Articular chondrocyte of knee joint (primary cell): ENCODE measurements at places on chromosomes 1 and 21. TPM values are rescaled to one million over a fixed set of nuclear protein-coding genes. Genes with fewer than 3 reads are reported as not detected.

OR10Z1 gene
- not detected in 2 replicates for total RNA-seq

LCE3D gene
- total RNA-seq: not detected in 2 replicates

RCAN1 gene
- 192 and 248 TPM in 2 replicates for total RNA-seq

C2CD4D gene
- not detected in 2 replicates for total RNA-seq

MYOG gene
- not detected in 2 replicates for total RNA-seq

FBLIM1 gene
- total RNA-seq: 26.7 and 29.4 TPM in 2 replicates

ECM1 gene
- total RNA-seq: 23.8 and 29.9 TPM in 2 replicates
